Renal cortex interstitium (tissue), 15 donors: ENCODE measurements at places on chromosomes 12 and 14.

- no peak for DNase-seq
Measured at GRCh38 chr14:61535032-61535431, 160.3 kb upstream of the HIF1A start.

DNA sequence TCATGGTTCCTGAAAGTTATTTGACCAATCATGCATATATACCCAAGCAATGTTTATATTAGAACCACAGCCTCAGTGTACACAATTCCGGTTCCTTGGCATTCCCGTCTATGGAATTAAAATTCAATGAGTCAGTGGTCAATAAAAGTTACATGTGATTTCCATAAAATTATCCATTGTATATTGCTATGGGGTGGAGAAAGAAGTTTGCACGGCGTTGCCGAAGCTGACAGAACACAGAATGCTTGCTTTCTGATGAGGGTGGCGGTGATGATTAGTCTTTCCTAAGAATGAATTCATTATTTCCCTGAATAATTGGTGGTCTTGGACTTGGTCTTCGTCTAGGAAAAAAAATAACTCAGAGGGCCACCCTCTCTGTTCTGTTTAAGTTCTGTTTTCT is 214.1 kb downstream of the ANO2 start:
- no peak for DNase-seq

DNA sequence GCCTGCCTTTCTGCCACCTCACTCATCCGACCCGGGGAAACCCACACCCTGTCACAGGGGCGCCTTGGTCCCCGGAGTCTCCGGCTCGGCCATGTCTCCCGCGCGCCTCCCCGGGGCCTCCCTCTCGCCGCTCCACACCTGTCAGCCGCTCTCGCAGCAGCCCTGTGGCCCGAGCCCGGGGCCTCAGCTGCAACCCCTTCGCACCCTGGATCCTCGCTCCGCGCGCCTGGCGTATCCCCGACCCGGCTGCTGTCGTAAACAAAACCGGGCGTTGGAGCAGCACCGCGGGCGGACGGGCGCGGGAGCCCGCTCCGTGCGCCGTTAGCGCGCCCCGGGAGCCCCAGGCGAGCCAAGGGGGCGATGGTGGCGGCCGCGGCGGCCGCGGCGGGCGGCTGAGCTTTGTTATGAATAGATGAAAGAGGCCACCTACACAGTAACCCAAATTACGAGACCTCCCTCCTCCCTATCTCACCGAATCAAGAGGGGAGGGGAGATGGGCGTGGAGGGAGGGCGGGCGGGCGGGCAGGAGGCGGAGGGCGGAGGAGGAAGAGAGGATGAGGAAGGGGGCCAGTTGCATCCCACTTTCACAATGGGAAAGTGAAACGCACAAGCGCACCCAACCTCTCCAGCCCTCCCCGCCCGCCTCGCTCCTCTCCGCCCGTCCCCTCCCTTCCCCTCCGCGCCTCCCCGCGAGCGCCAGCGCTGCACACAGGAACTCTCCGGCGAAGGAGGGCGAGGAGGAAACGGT is at the start of gene PLXNC1:
Gene PLXNC1, plus strand, starts transcription at position 587 of the 748 bp plus-strand sequence. CDS start 395 bp downstream, outside the sequence.
- DNase-seq = no peak

- no peak for DNase-seq
Measured at GRCh38 chr14:34374998-34375740, 86.9 kb downstream of the SPTSSA start.

GRCh38 chr12:114684870-114685273 is 897 bp upstream of the TBX3 start:
- no peak for DNase-seq

GRCh38 chr14:104130974-104131651 is 7.3 kb upstream of the KIF26A start:
- no peak for DNase-seq

- no peak for DNase-seq
Measured at GRCh38 chr14:30500222-30500621, 58.7 kb upstream of the G2E3 start.
